ENCODE measurements at places on chromosomes 7 and 10.

GRCh38 chr10:43772171-43772570 lies 123.5 kb upstream of the ZNF32 start:
- DNase-seq = no peak

- no peak for DNase-seq
Measured at GRCh38 chr7:2405601-2406345, 2.4 kb downstream of the CHST12 start.

GRCh38 chr10:108166401-108166800 lies 1001.9 kb upstream of the SORCS1 start:
- no peak for DNase-seq

- DNase-seq = no peak
Measured at GRCh38 chr7:4134204-4134603, 547.9 kb upstream of the FOXK1 start.

DNA sequence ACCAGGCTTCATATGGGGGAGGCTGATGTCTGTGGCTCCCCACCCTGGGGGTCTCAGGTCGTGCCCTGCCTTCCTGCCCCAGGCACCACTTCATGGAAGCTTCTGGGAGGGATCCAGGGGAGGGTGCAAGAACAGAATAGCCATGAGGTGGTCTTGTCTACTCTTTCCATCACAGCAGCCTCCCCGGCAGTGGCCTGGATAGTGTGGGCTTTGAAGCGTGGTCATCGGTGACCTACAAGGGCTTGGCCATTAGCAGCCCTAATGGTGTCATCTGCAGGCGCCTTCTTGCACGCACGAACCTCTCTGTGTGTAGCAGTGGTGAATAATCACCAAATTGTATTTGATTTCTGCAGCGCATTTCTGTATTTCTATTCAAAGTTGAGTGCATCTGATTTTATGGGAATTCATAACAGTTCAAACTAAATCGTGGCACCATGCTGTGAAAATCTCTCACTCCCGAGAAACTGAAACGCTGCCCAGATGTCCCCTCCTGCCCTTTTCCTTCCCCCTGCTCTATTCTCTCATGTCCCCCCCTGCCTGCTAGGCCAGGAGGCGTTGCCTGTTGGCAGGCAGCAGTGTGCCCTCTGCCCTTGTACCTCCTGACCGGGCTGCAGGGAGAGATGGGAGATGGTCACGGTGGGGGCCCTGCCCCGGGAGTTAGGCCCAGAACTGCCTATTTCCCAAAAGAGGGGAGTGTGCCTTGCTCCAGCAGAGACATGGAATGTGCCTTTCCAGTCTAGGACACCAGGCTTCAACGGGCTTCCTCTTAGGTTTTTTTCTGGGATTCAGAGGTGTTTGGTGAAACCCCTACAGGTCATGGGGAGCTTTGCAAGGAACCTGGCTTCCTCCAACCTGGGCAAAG lies 34.8 kb downstream of the CDH23 start:
- DNase-seq = no peak

GRCh38 chr10:72852508-72852907 lies 41.0 kb upstream of the OIT3 start:
- DNase-seq = no peak

GRCh38 chr7:43799605-43800004 lies 41.1 kb downstream of the BLVRA start:
- DNase-seq = no peak

DNA sequence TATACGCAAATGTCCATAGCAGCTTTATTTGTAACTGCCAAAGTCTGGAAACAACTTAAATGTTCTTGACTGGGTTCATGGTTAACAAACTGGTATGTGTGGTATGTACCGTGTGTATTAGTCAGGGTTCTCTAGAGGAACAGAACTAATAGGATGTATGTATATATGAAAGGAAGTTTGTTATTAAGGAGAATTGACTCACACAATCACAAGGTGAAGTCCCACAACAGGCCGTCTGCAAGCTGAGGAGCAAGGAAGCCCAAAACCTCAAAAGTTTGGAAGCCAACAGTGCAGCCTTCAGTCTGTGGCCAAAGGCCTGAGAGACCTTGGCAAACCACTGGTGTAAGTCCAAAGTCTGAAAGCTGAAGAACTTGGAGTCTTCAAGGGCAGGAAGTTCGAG lies 66.8 kb downstream of the TMEM168 start:
- no peak for DNase-seq

All from NCI-H1436 (cell line).